HT1080 (cell line): ENCODE measurements at places on chromosomes 7 and 10. TPM values are rescaled to one million over a fixed set of nuclear protein-coding genes. Genes with fewer than 3 reads are reported as not detected.

ACSM6 gene
- total RNA-seq, result not detected in 2 replicates

CFAP58 gene
- 0.58 and 1.8 TPM in 2 replicates for total RNA-seq

SPACDR gene
- total RNA-seq, result 0.85 TPM in 1 of 2 replicates, not detected in the other

C10orf67 gene
- 0.10 and 0.50 TPM in 2 replicates for total RNA-seq

HOXA6 gene
- 3.6 and 4.5 TPM in 2 replicates for total RNA-seq
